Activated CD4-positive, alpha-beta T cell treated with anti-CD3 and anti-CD28 coated beads for 4 hours (primary cell): ENCODE measurements at places on chromosomes 11 and 22.

DNA sequence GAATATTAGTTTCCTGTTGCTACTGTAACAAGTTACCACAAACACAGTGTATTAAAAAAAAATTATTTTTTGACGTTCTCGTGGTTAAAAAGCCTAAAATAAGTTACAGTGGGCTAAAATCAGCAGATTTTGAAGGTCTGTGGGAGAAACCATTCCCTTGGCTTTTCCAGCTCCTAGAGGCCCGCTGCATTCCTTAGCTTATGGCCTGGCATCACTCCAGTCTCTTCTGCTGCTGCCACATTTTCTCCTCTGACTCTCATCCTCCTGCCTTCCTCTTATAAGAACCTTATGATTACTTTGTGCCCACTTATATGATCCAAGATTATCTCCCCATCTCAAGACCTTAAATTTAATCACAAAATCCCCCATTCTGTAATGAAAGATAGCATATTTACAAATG, 392.7 kb downstream of the GUCY1A2 start:
- no peak for DNase-seq

DNA sequence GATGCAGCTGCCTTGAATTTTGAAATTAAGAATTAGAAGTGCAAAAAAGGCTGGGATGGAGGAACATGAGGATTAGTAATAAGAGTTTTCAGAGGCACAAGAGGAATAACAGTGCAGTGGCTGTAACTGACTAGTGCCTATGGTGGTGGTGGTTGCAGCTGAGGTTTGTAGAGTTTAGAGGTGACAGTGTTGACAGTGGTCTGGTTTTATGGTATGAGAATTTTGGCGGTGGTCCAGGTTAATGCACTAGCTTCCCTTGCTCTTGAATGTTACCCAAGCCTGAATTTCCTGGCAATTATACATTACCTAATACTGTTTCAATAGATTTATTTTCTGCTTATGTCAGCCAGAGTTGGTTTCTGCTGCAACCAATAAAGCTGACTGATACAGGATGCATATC, 112.8 kb upstream of the C11orf87 start:
- DNase-seq: no peak

- DNase-seq: no peak
Observed at GRCh38 chr11:7115780-7116179, 27.0 kb downstream of the RBMXL2 start.

DNA sequence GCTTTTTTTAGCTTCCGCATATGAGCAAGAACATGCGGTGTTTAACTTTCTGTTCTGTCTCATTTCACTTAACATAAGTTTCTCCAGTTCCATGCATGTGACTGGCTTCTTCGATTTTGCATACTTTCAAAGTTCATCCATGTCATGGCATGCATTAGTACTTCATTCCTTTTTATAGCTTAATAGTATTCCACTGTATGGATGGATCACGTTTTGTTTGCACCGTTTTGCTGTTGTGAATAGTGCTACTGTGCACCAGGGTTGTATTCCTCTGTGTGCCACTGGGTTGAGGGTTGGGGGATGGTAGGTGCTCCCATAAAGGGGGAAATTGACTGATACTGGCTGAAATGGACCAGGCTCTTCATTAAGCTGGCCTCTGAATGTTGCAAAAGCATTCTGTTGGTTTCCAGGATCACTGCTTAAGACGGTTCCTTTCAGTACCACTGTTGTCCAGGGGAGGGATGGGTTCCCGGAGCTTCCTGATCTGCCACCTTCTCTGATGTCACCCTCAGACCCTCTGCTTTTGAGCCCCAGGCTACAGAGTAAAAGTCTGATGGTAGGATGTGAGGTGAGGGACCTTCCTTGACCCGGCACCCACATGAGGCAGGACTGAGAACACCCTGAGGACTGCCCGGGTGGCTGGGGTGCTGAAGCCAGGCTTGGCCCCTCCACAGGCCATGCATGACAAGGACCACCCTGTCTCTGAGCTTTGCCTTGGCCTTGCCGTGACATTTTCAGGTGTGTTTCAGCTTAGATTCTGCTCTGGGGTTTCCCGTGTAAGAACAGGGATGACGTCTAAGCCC, 24.4 kb downstream of the DGCR6L start:
- DNase-seq: no peak

DNA sequence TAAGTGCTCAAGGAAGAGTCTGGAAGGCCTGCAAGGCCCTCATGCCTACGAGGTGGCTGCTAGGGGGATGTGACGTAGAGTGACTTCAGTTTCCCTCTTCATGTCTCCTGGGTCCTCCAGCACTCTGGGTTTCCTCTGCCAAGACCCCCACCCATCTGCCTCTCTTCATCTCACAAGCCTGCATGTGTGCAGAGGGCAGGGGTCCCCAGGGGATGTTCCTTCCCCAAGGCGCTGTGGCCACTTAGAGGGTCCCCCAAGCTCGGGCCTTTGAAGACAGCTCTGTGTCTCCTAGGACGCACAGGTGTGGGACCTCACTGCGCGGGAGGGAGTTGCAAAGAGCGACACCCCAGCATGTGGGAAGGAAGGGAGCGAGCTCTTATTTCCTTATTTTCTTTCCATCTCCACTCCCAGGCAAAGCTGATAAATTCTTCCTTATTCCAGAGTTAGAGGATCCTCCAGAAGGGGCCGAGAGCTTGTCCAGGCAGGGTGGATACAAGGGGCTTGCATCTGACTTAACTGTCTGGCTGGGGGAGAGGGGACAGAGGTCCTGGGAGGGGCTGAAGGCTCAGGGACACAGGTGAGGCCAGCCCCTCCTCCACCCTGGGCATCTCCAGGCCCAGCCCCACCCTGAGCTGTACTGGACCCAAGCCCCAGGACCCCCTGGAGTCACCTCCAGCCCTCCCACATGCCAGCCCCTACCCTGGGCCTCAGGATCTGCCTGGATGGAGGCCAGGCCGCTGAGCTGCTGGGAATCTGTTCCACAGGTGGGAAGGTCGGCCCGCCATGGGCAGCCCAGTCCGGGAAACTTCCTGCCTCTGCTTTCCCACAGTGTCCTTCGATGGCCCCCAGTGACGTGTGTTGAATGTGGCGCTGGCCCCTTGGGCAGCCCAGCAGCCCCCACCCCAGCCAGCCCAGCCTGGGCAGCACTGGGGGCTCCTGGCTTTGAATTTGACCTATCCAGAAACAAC, 59.7 kb upstream of the KCNQ1OT1 start:
- DNase-seq: no peak

GRCh38 chr11:62322524-62322923, 14.7 kb upstream of the ASRGL1 start:
- DNase-seq: no peak

- DNase-seq: no peak
Observed at GRCh38 chr11:69335007-69335780, 41.2 kb downstream of the MYEOV start.

GRCh38 chr11:3051196-3052108, 5.8 kb downstream of the CARS1 start:
- DNase-seq: no peak

- DNase-seq: no peak
Observed at GRCh38 chr11:12675951-12676711, 1.9 kb downstream of the TEAD1 start.

- DNase-seq: no peak
Observed at GRCh38 chr11:113974741-113975470, at the start of gene HTR3A. HTR3A (plus strand) TSS chr11:113975108; CDS start chr11:113975326, 218 bp downstream.

DNA sequence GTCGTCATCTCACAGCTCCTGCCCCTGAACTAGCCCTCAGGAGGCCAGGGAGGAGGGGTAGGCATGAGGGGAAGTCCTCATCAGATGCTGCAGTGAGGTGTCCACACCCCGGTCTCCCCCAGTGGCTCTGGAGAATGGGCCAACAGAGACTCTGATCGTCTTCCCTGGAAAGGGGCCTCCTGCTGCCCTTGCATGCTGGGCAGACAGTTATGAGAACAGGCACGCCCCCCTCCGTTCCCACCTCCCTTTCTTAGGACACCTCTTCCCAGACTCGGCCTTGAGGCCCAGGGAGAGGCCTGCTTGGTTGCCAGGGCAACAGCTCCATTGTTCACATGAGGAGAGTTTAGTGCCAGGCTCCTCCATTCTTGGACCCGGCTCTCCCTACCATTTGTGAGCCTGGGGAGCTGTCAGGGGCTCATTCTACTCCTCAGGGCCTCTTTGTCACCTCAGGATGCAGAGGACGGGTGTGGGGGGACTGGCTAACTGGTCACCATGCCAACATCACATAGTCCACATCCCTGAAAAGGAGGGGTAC, 157.7 kb downstream of the TTC17 start:
- DNase-seq: no peak

DNA sequence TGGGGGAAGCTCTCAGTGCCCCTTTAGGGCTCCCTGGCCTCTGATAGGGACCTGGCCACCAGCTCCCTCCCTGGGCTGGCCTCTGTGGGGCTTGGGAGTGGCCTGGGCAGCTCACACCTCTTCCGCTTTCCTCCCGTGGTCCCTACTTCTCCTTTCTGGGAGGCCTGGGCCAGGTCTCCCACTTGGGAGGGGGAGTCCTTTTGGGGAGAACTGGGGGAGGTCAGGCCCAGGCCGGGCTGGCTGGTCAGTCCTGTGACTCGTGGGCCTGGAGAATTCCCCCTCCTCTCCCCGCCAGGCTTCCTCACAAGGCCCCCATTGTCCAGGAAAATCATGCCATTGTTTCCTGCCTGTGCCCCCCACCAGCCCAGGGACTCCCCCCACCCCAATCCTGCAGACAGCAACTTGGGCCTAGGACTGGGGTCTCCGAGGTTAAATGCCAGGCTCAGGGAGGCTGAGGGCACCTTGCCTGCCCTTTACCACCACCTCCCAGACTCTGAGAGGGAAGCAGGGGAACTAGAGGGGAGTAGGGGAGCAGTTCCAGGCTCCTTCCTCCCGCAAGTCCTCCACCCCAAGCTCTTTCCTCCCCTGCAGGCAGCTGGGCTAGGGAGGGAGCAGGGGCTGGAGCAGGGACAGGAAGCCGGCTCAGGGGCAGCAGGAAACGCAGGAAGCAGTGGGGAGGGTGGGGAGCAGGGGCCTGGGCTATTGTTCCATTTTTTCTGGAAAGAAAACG, 2.8 kb downstream of the MAP3K11 start:
- DNase-seq: no peak

- peak; percentile 70 for DNase-seq
Observed at GRCh38 chr11:118343981-118344515, at the start of gene CD3G. CD3G (plus strand) TSS chr11:118344344; CDS start chr11:118344424, 80 bp downstream.

GRCh38 chr11:19559746-19560145, 152.9 kb upstream of the NAV2 start:
- no peak for DNase-seq

- DNase-seq: no peak
Observed at GRCh38 chr22:46656856-46657654, 36.9 kb downstream of the GRAMD4 start.

- no peak for DNase-seq
Observed at GRCh38 chr11:124938206-124938765, 2.4 kb upstream of the HEPACAM start.

- DNase-seq: no peak
Observed at GRCh38 chr11:17765356-17766072, 30.9 kb downstream of the KCNC1 start.
